ENCODE measurements at places on chromosomes 12 and 14. TPM values are rescaled to one million over a fixed set of nuclear protein-coding genes. Genes with fewer than 3 reads are reported as not detected.

GRCh38 chr14:105989566-105990302 lies 463.4 kb downstream of the TMEM121 start:
- H3K36me3 ChIP-seq = no peaks in the 10 kb centered on the region
- H3K4me3 ChIP-seq = no peak overlapping the region
- H3K4me1 ChIP-seq = no peaks in the 10 kb centered on the region
- no peak for DNase-seq
- H3K27ac ChIP-seq = no peak overlapping the region

GRCh38 chr12:97223419-97223818 lies 239.2 kb upstream of the RMST start:
- no peak overlapping the region for H3K4me3 ChIP-seq
- no peaks in the 10 kb centered on the region for H3K4me1 ChIP-seq
- H3K27me3 ChIP-seq = no peaks in the 10 kb centered on the region

- DNase-seq = no peak
- no peaks in the 10 kb centered on the region for H3K36me3 ChIP-seq
- no peaks in the 10 kb centered on the region for H3K4me1 ChIP-seq
- H3K27me3 ChIP-seq = no peaks in the 10 kb centered on the region
- H3K4me3 ChIP-seq = no peak overlapping the region
Measured at GRCh38 chr12:78034025-78034424, 203.3 kb downstream of the NAV3 start.

DNA sequence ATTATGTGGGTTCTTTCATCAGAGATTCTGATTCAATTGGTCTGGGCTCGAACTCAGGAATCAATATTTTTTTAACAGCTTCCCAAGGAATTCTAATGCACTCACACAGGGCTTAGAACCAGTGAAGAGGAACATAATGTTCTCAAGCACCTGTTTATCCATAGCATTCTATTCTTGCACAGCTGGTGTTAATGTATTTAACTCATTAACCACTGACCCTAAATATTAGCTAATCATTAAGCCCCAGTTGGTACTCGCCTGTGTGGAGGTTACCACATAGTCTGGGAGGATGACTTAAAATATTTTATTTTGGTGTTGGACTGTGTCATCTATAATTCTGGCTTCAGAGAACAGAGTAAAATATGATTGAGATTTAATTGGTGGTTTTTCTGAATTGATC lies 45.3 kb downstream of the LRP6 start:
- no peak overlapping the region for H3K4me3 ChIP-seq
- no peaks in the 10 kb centered on the region for H3K27me3 ChIP-seq
- no peak overlapping the region for H3K27ac ChIP-seq

GRCh38 chr12:108575199-108575912 lies 13.0 kb downstream of the ISCU start:
- H3K36me3 ChIP-seq = no peaks in the 10 kb centered on the region
- H3K4me3 ChIP-seq = no peak overlapping the region
- peaks cover 4% of the 10 kb centered on the region for H3K27me3 ChIP-seq
- no peaks in the 10 kb centered on the region for H3K4me1 ChIP-seq
- H3K27ac ChIP-seq = no peak overlapping the region
- DNase-seq = no peak

DNA sequence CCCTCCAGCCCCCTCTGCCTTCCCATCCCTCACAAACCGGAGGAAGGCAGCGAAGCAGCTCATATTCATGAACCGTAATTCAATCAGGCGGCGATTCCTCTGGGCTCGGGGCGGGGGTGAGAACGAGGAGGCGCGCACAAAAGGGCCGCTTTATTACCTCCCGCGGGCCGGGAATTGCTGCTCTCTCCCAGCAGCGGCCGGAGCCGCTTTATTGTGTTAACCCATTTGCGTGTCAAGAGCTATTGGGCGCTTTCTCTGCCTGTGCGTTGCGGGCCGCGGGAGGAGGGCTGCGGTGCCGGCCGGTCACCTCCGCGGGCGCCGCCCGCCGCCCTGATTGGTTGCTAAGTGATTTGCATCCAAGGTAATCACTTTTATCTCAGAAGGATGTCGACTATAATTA lies 4.8 kb downstream of the FAM222A start:
- H3K27me3 ChIP-seq = peaks cover 46% of the 10 kb centered on the region
- no peak for DNase-seq
- peaks cover 34% of the 10 kb centered on the region for H3K4me1 ChIP-seq

- no peaks in the 10 kb centered on the region for H3K27me3 ChIP-seq
- no peaks in the 10 kb centered on the region for H3K4me1 ChIP-seq
- no peak overlapping the region for H3K4me3 ChIP-seq
- no peak overlapping the region for H3K27ac ChIP-seq
- peaks cover 87% of the 10 kb centered on the region for H3K36me3 ChIP-seq
Measured at GRCh38 chr12:10701131-10701681, 21.9 kb downstream of the YBX3 start.

DNA sequence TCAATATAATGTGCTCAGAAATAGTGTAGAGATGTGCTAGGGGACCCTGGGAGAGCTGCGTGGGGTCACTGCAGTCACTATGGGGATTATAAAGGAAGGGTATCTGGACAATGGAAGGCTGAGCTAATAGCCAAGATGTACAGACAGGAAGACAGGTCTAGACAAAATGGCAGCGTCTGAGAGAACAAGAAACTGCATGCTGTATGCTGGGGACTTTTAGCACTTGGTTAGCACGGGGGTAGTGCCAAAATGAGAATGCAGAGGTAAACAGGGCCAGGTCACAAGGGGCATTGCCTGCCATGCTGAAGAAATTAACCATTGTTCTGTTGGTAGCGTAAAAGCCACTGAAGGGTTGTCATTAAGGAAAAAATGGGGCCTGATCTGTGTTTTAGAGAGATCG lies 308.2 kb downstream of the EMP1 start:
- no peak overlapping the region for H3K27ac ChIP-seq
- H3K27me3 ChIP-seq = no peaks in the 10 kb centered on the region
- no peak for DNase-seq
- no peaks in the 10 kb centered on the region for H3K4me1 ChIP-seq
- H3K36me3 ChIP-seq = no peaks in the 10 kb centered on the region
- H3K4me3 ChIP-seq = no peak overlapping the region

DNA sequence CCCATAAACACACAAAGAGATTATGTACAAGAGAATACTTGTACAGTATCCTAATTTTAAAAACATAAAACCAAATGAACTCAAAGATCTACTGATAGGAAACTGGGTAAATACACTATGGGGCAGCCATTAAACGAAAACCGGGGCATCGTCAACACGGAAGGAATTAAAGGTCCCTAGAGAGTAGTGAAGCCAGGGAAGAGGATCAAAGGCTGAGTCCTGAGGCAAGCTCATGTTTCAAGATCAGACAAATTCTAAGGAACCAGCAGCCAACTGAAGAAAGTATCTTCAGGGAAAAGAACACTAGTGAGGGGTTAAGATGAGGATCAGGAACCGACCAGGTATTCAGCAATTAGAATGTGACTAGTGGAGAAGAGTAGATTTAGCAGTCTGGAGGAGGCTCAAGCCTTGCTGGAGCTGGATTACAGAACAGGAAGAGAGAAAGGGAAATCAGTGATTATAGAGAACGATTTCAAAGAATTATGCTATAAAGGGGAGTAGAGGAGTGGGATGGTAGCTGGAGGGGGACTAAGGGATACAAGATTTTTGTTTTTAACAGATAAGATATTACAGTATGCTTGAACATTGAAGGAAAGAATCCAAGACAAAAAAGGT lies 23.7 kb downstream of the SEL1L start:
- no peak overlapping the region for H3K27ac ChIP-seq
- no peak overlapping the region for H3K4me3 ChIP-seq
- DNase-seq = no peak
- no peaks in the 10 kb centered on the region for H3K4me1 ChIP-seq
- H3K36me3 ChIP-seq = peaks cover 14% of the 10 kb centered on the region

DNA sequence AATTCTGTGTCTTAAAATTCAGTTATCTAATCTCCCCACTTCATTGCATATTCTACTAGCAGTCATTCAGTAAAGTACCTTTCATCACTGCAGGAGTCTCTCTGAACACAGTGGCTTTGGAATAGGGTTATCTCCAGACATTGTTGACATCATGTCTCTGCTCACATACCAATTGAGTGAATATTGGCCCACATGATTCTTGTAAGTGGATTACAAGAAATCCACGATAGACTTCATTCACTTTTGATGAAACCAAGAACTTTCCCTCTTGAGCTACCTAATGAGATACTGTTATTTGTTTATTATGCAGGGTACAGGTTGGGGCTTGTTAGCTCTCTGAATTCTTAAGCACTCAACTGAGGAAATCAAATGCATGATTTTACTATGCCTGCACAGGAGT lies 284.9 kb downstream of the RAD51B start:
- DNase-seq = no peak
- no peak overlapping the region for H3K4me3 ChIP-seq
- no peaks in the 10 kb centered on the region for H3K4me1 ChIP-seq
- no peaks in the 10 kb centered on the region for H3K27me3 ChIP-seq
- H3K36me3 ChIP-seq = no peaks in the 10 kb centered on the region
- no peak overlapping the region for H3K27ac ChIP-seq

GRCh38 chr12:98228683-98229539 lies 286.5 kb upstream of the TMPO start:
- no peak overlapping the region for H3K27ac ChIP-seq
- H3K36me3 ChIP-seq = no peaks in the 10 kb centered on the region
- no peaks in the 10 kb centered on the region for H3K27me3 ChIP-seq
- H3K4me3 ChIP-seq = no peak overlapping the region
- H3K4me1 ChIP-seq = no peaks in the 10 kb centered on the region
- no peak for DNase-seq

- peaks cover 12% of the 10 kb centered on the region for H3K27me3 ChIP-seq
- no peaks in the 10 kb centered on the region for H3K36me3 ChIP-seq
- H3K4me3 ChIP-seq = no peak overlapping the region
- DNase-seq = no peak
- H3K27ac ChIP-seq = no peak overlapping the region
Measured at GRCh38 chr12:47560415-47560814, 145.4 kb downstream of the RPAP3 start.

- H3K27ac ChIP-seq = no peak overlapping the region
- H3K27me3 ChIP-seq = peaks cover 14% of the 10 kb centered on the region
- no peak overlapping the region for H3K4me3 ChIP-seq
Measured at GRCh38 chr14:72535485-72535884, 358.4 kb downstream of the DPF3 start.

- H3K27me3 ChIP-seq = no peaks in the 10 kb centered on the region
- no peak overlapping the region for H3K27ac ChIP-seq
- DNase-seq = no peak
- no peaks in the 10 kb centered on the region for H3K36me3 ChIP-seq
- no peaks in the 10 kb centered on the region for H3K4me1 ChIP-seq
Measured at GRCh38 chr14:37114002-37114401, 58.4 kb downstream of the SLC25A21 start.

The IFI27L1 gene
- total RNA-seq = 23.8 TPM

The TRIAP1 gene
- total RNA-seq = 55.3 TPM

The PTGER2 gene
- total RNA-seq = not detected

The FBXO21 gene
- 13.8 TPM for total RNA-seq

The SETD3 gene
- total RNA-seq = 32.4 TPM

The TXNRD1 gene
- total RNA-seq = 152 TPM

The TGFB3 gene
- 2.3 TPM for total RNA-seq

The KRT80 gene
- total RNA-seq = not detected

The NID2 gene
- 0.22 TPM for total RNA-seq

The SLC5A8 gene
- total RNA-seq = not detected

The OR6C6 gene
- not detected for total RNA-seq

The PLEKHD1 gene
- not detected for total RNA-seq

The IKZF4 gene
- 16.0 TPM for total RNA-seq

Data from K562 (cell line).